H1 (cell line): ENCODE measurements at places on chromosomes 11 and 22. TPM values are rescaled to one million over a fixed set of nuclear protein-coding genes. Genes with fewer than 3 reads are reported as not detected.

OR8A1 gene
- not detected in 2 replicates for polyA plus RNA-seq

LGALS12 gene
- 2.9 and 3.2 TPM in 2 replicates for polyA plus RNA-seq

PRR33 gene
- polyA plus RNA-seq, result 0.02 and 0.08 TPM in 2 replicates

DNA sequence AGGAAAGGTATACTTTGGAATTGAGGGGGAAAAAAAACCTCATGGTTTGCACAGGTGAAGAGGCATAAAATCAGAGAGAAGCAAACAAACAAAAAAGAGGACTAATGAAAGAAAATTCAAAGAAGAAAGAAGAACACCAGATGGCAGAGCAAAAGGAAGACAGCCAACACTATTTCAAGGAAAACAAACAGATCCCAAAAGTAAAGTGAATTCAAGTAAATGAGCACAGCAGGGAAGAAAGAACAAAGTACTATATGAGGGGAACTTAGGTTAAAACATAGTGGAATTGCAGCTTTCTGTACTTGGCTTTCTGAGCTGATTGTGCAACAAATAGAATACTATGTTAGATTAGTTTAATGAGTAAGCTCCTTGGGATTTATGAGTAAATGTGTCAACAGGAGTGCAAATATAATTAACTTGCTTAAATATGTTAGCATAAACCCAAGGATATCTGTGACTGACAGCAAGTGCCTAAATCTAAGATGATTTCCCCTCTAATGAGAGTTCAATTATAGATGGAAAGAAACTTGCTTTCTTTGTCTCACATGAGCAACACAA lies 404.6 kb upstream of the CNTN5 start:
- H3K36me3 ChIP-seq, result peaks cover 10% of the 10 kb centered on the region
- H3K4me1 ChIP-seq, result no peaks in the 10 kb centered on the region
- no peak overlapping the region for H3K27ac ChIP-seq
- no peak for DNase-seq
- H3K27me3 ChIP-seq, result no peaks in the 10 kb centered on the region

- H3K36me3 ChIP-seq, result no peaks in the 10 kb centered on the region
- H3K27ac ChIP-seq, result no peak overlapping the region
- H3K4me1 ChIP-seq, result no peaks in the 10 kb centered on the region
- no peak overlapping the region for H3K4me3 ChIP-seq
Observed at GRCh38 chr11:94926698-94927237, 46.6 kb downstream of the CWC15 start.

TAGLN gene
- polyA plus RNA-seq, result 140 and 150 TPM in 2 replicates

DNA sequence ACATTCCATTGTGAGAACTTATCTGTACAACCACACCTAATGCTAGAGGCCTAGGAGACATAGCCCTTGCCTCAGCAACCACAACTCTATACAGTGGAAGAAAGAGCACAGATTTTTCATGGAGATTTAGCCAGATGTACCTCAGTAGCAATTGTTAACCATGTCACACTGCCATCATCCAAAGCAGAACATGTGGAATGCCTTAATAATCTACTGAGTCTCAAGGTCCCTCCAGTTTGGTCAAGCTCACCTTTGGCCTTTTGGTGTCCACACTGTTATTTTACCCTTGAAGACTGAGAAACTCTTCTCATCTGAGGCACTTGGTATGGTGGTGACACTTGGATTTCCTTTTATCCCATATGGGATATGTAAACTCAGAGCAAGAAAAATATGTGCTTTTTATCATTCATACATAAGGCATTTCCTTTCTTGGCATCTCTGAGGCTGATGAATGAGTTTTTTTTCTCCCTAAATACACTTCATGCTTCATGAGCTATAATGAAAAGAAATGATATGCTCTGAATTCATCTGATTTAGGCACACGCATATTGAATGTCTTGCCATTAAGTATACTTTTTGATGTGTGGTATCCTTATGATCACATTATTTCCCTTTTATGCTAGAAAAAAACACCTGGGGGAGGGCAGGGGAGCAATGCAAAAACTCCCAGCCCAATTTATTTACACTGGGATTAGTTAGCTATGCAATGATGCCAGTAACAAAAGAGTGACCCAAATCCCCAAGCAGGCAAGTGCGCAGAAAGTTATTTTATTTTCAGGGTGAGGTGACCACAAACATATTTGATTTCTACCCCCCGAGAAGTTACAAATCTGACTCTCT lies 63.3 kb upstream of the ME3 start:
- no peaks in the 10 kb centered on the region for H3K27me3 ChIP-seq
- H3K36me3 ChIP-seq, result no peaks in the 10 kb centered on the region
- no peak overlapping the region for H3K27ac ChIP-seq
- H3K4me1 ChIP-seq, result no peaks in the 10 kb centered on the region

DNA sequence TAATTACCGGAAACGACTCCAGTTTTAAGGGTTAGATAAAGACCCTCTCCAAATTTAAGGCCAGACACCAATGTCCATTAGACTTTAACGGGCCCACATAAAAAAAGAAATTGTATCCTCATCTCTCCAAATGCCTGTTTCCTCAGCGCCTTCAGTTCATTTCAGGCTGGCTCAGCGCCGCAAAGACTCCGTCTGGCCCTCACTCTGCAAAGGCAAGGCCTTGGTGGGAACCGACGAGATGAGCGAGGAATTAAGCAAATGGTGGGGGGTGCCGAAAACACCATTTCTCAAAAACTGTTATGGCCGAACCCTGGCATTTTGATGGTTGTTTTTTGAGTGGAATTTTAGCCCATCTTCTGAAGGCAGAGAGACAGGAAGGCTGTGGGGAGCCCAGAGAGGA lies 15.7 kb downstream of the MN1 start:
- no peak for DNase-seq
- no peak overlapping the region for H3K27ac ChIP-seq
- peaks cover 17% of the 10 kb centered on the region for H3K27me3 ChIP-seq
- peaks cover 19% of the 10 kb centered on the region for H3K4me1 ChIP-seq

GRCh38 chr22:49866646-49867045 lies 13.0 kb downstream of the ZBED4 start:
- no peak overlapping the region for H3K27ac ChIP-seq
- H3K4me1 ChIP-seq, result no peaks in the 10 kb centered on the region
- DNase-seq, result no peak

GRCh38 chr22:35544827-35545226 lies 4.2 kb downstream of the RASD2 start:
- H3K27ac ChIP-seq, result no peak overlapping the region
- H3K4me1 ChIP-seq, result peaks cover 22% of the 10 kb centered on the region
- peaks cover 4% of the 10 kb centered on the region; the same call in 1 of the 2 replicates for H3K27me3 ChIP-seq
- H3K36me3 ChIP-seq, result no peaks in the 10 kb centered on the region
- DNase-seq, result no peak

EIF3L gene
- 588 and 886 TPM in 2 replicates for polyA plus RNA-seq

ANO9 gene
- 20.7 and 24.6 TPM in 2 replicates for polyA plus RNA-seq

FAT3 gene
- 7.2 and 7.6 TPM in 2 replicates for polyA plus RNA-seq

DNA sequence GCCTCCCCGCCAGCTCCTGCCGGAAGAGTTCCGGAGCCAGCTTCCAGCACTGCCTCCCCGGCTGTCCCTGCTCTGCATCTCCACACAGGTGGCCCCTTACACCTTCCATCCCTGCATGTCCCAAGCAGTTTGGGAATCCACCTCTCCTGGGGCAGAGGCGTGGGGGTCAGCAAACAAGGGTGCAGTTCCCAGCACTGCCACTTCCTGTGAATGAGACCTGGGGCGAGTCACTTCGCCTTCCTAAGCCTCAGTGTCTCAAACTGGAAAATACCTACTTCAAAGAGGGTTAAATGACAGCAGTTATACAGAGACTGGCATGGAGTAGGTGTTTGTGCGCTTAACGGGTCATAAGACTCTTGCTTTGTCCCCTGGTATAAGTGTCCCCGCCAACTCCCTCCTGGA lies 5.2 kb downstream of the CYTH4 start:
- H3K4me3 ChIP-seq, result no peak overlapping the region
- no peaks in the 10 kb centered on the region for H3K36me3 ChIP-seq
- H3K27me3 ChIP-seq, result no peaks in the 10 kb centered on the region; the same call in 1 of the 2 replicates
- no peak overlapping the region for H3K27ac ChIP-seq

GRCh38 chr11:46020084-46020599 lies 97.7 kb downstream of the LARGE2 start:
- no peaks in the 10 kb centered on the region for H3K36me3 ChIP-seq
- H3K27me3 ChIP-seq, result no peaks in the 10 kb centered on the region
- H3K4me3 ChIP-seq, result no peak overlapping the region
- H3K27ac ChIP-seq, result no peak overlapping the region
- DNase-seq, result no peak

DNA sequence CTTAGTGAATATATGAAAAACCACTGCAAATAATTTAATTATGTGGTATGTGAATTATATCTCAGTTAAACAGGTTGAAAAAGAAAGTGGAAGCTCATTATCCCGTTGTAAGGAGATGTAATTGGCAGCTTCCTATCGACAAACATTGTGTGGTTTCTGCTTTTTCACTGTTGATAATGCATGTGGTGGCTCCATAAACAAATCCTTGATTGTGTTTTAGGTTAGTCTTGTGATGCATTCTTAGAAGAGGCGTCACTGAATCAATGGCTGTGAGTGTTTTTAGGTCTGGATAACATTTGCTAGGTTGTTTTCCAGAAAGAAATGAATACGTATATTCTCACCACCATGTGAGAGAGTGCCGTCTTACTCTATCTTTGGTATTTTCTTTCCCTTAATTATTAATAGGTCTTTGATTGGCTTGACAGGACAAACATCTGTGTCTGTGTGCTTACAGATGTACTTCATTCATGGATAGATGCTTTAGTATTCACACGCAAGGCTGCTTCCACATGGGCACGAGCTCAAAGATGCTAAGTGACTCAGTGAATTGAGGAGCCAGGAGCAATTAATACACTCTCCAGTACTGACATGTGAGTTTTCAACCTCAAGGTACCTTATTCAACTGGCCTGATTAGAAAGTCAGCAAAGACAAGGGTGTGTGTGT lies 166.7 kb downstream of the TBC1D22A start:
- H3K36me3 ChIP-seq, result peaks cover 4% of the 10 kb centered on the region; the same call in 1 of the 2 replicates
- DNase-seq, result no peak
- H3K4me3 ChIP-seq, result no peak overlapping the region
- no peaks in the 10 kb centered on the region for H3K27me3 ChIP-seq

FADS2 gene
- 635 and 701 TPM in 2 replicates for polyA plus RNA-seq
